GF-D8 (cell line): ENCODE measurements at places on chromosomes 13 and 19.

GRCh38 chr19:41264581-41265394 is 616 bp downstream of the HNRNPUL1 start:
- DNase-seq: no peak

- no peak for DNase-seq
Measured at GRCh38 chr19:9431475-9431874, 3.9 kb downstream of the ZNF266 start.

GRCh38 chr13:92407858-92408257 is 818.7 kb upstream of the GPC6 start:
- no peak for DNase-seq

GRCh38 chr13:42638886-42639285 is 64.9 kb downstream of the TNFSF11 start:
- DNase-seq: no peak

DNA sequence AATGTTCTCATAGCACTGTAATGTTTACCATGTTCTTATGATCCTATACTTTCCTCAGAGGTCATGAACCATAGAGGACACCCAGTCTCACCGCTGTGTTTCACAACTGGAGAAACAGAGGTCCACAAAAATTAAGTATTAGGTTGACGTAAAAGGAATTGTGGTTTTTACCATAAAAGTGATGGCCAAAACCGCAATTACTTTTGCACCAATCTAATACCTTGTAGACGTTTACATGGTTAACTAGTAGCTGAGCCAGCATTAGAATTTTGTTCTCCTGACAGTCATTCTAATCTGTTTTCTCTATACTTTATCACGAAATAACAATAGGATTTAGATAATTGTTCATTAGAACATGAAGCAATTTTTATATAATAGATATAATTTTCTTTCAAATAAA is 763.4 kb upstream of the ARGLU1 start:
- no peak for DNase-seq

- no peak for DNase-seq
Measured at GRCh38 chr19:45151320-45151719, 9.5 kb downstream of the NKPD1 start.

DNA sequence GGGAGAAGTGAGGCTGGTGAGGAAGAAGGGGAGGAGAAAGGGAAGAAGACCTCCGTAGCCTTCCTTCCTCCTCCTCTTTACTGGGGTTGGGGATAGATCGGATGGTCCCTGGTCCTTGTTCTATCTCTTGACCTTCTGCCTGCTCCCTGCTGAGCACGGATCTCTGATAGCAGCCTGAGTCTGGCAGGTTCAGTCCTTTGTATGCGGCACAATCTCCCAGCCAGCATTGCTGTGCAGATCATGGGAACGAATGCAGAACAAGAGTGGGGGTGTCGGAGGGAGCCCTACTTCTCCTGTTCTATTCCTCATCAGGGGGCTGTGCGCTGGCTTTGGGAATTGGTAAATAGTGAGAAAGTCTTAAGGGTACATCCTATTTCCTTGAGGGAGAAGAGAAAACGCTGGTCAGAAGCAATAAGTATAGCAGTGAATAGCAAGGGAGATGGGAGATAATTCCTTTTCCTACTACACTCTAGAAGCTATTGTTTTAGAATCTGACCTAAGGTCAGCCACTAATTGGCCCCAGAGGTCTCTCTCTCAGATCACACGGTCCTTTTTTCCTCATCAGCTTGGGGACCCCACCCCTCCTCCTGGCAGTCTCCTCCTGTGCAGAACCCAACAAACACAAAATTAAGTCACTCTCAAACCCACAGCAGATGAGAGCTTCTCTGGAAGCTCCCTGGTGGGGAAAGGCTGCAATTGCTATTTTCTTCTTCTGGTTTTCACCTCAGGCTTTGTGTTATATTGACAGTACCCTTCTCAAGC is 41.0 kb downstream of the KL start:
- DNase-seq: no peak

DNA sequence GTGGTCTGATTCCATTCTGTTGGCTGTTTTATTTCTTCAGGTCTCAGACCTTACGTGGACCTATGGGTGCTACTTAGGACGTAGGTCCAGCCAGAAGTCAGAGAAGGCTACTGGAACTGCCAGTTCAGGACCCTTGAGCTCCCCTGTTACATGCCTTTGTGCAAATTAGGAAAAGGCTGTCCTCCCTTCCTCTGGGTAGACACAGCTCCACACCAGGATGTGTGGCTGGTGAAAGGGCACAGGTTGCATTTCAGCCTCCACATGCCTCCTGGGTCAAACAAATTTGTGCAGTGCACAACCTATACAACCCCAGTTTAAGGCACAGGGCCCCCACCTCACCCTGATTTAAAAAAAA is 43.9 kb upstream of the MAP3K10 start:
- no peak for DNase-seq

DNA sequence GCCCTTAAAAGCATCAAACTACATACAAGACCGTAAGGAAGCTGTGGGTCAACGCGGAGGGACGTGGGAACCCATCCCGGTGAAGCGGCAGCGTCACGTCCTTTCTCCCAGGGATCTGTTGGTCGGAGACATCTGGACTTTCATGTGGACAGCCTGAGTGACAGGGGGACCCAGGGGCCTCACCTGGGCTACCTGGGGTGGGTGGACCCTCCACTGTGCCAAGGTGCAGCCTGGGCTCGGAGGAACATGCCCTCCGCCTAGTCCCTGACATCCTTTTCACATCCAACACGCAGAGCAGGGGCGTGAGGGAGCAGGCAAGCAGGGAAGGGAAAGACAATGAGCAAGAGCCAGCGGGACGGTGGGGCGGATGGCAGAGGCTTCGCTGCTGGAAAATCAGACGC is 13.8 kb upstream of the GARIN5A start:
- no peak for DNase-seq

GRCh38 chr13:34883396-34883795 is 58.7 kb upstream of the NBEA start:
- DNase-seq: no peak

GRCh38 chr13:27125357-27126282 is 46.0 kb downstream of the USP12 start:
- DNase-seq: no peak

DNA sequence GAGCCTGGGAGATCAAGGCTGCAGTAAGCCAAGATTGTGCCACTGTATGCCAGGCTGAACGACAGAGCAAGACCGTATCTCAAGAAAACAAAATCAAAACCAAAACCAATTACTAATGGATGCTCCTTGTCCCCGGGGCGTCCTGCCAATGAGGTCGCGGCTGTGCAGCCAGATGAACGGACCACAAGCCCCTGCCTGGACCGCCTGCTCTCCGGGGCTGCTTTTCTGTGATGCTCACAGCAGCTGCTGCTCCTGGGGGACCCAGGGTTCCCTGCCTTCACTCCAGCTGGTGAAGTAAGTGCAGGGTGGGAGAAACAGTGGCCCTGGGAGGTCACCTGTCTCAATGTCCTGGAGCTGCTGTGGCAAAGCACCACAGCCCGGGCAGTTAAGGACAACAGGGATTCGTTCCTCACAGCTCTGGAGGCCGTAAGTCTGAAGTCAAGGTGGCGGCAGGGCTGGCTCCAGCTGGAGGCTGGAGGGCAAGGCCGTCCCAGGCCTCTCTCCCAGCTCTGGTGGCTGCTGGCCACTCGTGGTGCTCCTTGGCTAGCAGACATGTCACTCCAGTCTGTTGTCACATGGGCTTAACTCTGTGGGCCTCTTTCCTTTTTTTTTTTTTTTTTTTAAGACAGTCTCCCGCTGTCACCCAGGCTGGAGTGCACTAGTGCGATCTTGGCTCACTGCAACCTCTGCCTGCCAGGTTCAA is 10.1 kb downstream of the COPE start:
- no peak for DNase-seq

- no peak for DNase-seq
Measured at GRCh38 chr13:27728271-27728670, 64.0 kb upstream of the GSX1 start.

DNA sequence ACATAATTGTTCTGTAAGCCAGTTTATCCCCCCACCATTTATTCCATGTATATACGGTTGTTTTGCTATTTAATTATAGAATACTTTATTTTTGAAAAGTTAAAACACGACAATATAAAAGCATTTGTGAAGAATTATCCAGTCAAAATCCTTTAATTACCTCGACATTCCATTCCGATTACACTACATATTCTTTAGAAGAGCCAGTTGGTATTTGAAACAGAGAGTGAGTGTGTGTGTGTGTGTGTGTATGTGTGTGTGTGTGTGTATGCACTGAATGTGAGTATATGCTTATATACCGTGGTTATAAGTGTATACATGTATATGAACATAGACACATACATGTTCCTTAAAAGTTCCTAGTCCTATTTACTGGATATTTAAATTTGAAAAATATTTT is 87.8 kb upstream of the KLF5 start:
- no peak for DNase-seq

GRCh38 chr19:1309977-1310852 is 24.5 kb downstream of the EFNA2 start:
- DNase-seq: no peak

DNA sequence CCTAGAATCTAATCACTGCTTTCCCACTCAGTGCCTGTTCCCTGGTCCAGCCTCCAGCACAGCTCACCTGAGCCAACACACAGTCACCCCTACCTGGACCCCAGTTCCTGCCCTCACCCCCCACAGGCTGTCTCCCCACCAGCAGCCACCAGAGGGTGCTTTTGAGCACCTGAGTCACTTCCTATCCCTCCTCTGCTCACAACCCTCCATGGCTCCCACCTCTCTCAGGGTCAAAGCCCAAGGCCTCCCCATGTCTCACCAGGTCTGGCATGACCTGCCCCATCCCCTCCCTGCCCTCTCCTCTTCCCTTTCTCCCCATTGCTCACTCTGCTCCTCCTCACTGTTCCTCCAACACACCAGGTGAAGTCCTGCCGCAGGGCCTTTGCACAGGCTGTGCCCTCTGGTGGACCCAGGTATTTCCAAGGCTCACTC is 7.1 kb upstream of the DPP9 start:
- DNase-seq: no peak
